ENCODE measurements at places on chromosomes 3 and 15. TPM values are rescaled to one million over a fixed set of nuclear protein-coding genes. Genes with fewer than 3 reads are reported as not detected.

Gene ROBO2
- total RNA-seq, result 0.45 TPM

Gene PSTPIP1
- 0.84 TPM for total RNA-seq

Gene NEK4
- 13.8 TPM for total RNA-seq

Gene CP
- 0.17 TPM for total RNA-seq

Gene CPNE4
- total RNA-seq, result not detected

Gene SEMA3B
- total RNA-seq, result 14.3 TPM

Gene GCSAM
- total RNA-seq, result not detected

Gene FBXW12
- not detected for total RNA-seq

Gene SPTSSB
- not detected for total RNA-seq

Gene C3orf33
- total RNA-seq, result 2.0 TPM

Gene CILP
- total RNA-seq, result under 0.01 TPM

Gene GOLGA8Q
- not detected for total RNA-seq

Gene SHF
- 1.3 TPM for total RNA-seq

Gene RLBP1
- not detected for total RNA-seq

Gene DENND4A
- total RNA-seq, result 8.2 TPM

Gene KLHL40
- not detected for total RNA-seq

Gene TMEM44
- 11.9 TPM for total RNA-seq

Gene GOLGA6L26
- total RNA-seq, result not detected

Gene SPINK8
- not detected for total RNA-seq

Gene PLCH1
- total RNA-seq, result 0.30 TPM

Gene GABRB3
- under 0.01 TPM for total RNA-seq

Gene PAK6
- total RNA-seq, result 3.5 TPM

Gene CHRM5
- total RNA-seq, result not detected

Gene C3orf85
- total RNA-seq, result not detected

Gene GABRG3
- total RNA-seq, result not detected

Gene PIERCE2
- total RNA-seq, result 2.4 TPM

Gene CMTM7
- total RNA-seq, result 15.5 TPM

Gene MYO5C
- total RNA-seq, result 0.15 TPM

Gene STX19
- not detected for total RNA-seq

Gene CISH
- total RNA-seq, result 2.1 TPM

Gene ERICH6
- total RNA-seq, result not detected

Gene POPDC2
- not detected for total RNA-seq

Gene POTEB3
- not detected for total RNA-seq

Gene GOLGA6L4
- 0.59 TPM for total RNA-seq

Gene TRAT1
- not detected for total RNA-seq

Gene TNFSF10
- 0.45 TPM for total RNA-seq

Gene GASK1A
- total RNA-seq, result 1.2 TPM

Gene TRIM59
- total RNA-seq, result 39.2 TPM

Gene GOLGA8M
- not detected for total RNA-seq

Gene ZBTB11
- 10.1 TPM for total RNA-seq

Gene KBTBD13
- total RNA-seq, result not detected

Gene VGLL3
- 15.8 TPM for total RNA-seq

Gene SEMA5B
- total RNA-seq, result not detected

Gene STIMATE
- 13.8 TPM for total RNA-seq

Gene CSPG5
- 0.17 TPM for total RNA-seq

Gene GABRR3
- not detected for total RNA-seq

Gene LRTM1
- total RNA-seq, result not detected

Gene ECE2
- not detected for total RNA-seq

Gene NUP210
- total RNA-seq, result not detected

Gene MORC1
- not detected for total RNA-seq

Gene TOPBP1
- 30.5 TPM for total RNA-seq

Gene AGBL1
- not detected for total RNA-seq

Gene XYLB
- 5.7 TPM for total RNA-seq

Gene SLC33A1
- 19.6 TPM for total RNA-seq

Gene CCR9
- total RNA-seq, result not detected

Gene IGSF10
- total RNA-seq, result 0.15 TPM

Gene SPSB4
- total RNA-seq, result not detected

Gene DNAJC17
- total RNA-seq, result 60.5 TPM

Measured in bronchus fibroblast of lung (primary cell).